DMS 273 treated with DMSO at 0.1 percent for 48 hours (cell line): ENCODE measurements at places on chromosomes 16 and 17.

DNA sequence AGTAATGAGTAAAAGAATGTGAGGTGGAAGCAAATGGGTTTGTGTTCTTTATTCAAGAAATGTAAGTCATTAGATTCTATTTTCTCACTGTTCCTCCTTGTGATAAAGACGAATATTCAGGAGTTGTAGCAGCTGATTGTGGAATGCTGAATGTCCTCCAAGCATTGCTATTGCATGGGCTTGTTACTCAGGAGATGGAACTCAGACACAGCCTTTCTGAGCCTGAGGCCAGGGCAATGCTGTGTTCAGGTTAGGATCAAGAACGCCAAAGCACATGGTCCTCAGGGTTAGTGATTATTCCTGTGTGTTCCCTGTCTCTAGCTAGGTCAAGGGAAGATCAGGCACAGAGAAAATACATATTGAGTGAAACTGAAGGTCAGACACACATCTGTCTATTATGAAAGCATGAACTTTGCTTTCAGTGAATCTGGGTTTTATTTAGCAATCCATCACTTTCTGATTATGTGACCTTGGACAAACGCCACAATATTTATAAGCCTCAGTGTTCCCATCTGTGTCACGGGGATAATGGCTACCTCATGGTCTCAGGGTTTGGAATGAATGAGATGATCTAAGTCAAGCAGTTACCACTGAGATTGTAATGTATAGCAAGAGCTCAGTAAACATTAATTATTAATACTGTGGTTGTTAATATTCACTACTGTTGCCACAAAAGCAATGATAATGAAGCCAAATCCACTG, 426.8 kb upstream of the DYNLRB2 start:
- DNase-seq, result no peak

GRCh38 chr17:61005358-61005757, 327.7 kb downstream of the BCAS3 start:
- DNase-seq, result no peak

DNA sequence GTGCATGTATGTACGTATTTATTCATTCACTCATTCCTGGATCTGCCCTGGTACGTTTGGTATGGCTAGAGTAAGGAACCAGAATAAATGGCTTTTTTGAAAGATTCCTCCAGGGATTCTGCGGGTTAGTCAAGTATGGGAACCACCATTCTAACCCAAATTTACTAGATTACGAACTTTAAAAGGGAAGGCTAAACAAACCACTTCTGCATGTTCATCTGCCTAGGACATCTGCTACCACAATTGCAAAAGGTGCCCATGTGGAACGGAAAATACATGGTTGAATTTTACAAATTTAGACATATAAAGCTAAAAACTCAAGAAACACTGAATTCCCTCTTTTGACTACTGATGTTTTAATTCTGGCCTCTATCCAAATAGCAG, 22.1 kb downstream of the CYTH1 start:
- DNase-seq, result no peak

- DNase-seq, result peak; percentile 84
Observed at GRCh38 chr17:74079537-74080300, 123.8 kb upstream of the RPL38 start.

GRCh38 chr17:27199948-27200347, 94.0 kb upstream of the WSB1 start:
- DNase-seq, result no peak

GRCh38 chr17:68674029-68674925, 73.1 kb upstream of the FAM20A start:
- DNase-seq, result no peak

DNA sequence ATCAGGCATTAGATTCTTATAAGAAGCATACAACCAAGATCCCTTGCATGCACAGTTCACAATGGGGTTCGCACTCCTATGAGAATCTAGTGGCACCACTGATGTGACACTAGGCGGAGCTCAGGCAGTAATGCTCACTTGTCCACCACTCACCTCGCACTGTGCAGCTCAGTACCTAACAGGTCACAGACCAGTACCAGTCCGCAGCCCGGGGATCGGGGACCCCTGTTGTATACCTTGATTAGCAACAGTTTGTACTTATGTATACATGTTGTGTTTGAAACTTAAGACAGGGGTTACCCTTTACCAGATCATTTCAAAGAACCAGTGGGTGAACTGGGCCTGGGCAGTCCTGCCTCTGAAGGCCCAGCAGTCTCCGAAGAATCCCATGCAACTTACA, 103.7 kb downstream of the PMP22 start:
- DNase-seq, result no peak

GRCh38 chr17:72853440-72854415, 238.8 kb downstream of the SLC39A11 start:
- no peak for DNase-seq

- DNase-seq, result no peak
Observed at GRCh38 chr17:67554634-67555033, 163.1 kb upstream of the NOL11 start.

GRCh38 chr16:24800586-24800985, 45.2 kb upstream of the SLC5A11 start:
- DNase-seq, result no peak

GRCh38 chr16:16815641-16816040, 436.7 kb downstream of the NPIPA7 start:
- DNase-seq, result no peak

- no peak for DNase-seq
Observed at GRCh38 chr17:50328363-50329325, 17.3 kb upstream of the XYLT2 start.

- no peak for DNase-seq
Observed at GRCh38 chr17:51629232-51629631, 368.9 kb downstream of the UTP18 start.

DNA sequence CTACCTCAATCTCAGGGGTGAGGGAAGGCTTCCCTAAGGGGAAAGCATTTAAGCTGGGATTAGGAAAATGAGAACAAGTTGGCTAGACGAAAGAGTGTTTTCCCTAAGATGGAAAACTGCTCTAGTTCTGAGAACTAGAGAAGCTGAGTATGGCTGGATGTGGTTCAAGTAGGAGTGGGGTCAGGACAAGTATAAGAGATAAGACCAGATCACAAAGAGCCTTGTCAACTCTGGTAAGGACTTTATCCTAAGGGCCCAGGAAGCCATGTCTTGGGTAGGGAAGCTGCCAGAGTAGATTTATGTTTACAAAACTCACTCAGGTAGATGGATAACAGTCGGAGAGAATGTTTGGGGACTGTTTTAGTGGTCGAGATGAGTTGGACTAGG, 1.7 kb downstream of the ANKS4B start:
- DNase-seq, result no peak

- DNase-seq, result no peak
Observed at GRCh38 chr16:26651464-26651863, 415.3 kb upstream of the C16orf82 start.

DNA sequence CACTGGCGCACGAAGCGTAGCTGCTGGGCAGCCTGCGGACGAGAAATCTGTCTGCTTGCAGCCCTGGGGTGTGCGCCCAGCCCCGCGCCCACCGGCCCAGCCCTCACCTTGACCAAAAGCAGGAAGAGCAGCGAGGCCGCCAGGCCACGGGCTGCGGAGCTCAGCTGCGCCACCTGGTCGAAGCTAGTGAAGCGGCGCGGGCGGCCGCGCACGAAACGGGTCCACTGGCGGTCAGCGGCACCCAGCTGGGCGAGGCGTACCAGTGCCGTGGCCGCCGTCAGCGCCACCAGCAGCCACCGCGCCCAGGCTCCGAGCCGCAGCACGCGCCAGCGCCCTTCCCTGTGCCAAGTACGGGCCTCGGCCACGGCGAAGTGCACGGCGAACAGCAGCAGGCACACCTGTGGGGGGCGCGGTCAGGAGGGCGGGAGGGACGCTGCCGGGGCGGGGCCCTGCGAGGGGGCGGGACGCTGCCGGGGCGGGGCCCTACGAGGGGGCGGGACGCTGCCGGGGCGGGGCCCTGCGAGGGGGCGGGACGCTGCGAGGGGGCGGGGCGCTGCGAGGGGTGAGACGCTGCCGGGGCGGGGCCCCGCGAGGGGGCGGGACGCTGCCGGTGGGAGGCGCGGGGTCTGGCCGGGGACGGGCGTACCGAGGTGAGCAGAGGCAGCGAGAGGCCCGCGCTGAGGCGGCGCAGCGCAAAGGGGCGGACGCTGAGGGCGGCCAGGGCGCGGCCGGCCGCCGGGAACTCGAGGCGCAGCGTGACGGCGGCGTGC, 43.2 kb downstream of the TSC2 start:
- DNase-seq, result no peak

- DNase-seq, result no peak
Observed at GRCh38 chr17:39702901-39703893, 3.3 kb downstream of the ERBB2 start.

- DNase-seq, result no peak
Observed at GRCh38 chr17:74123350-74123749, 80.1 kb upstream of the RPL38 start.

DNA sequence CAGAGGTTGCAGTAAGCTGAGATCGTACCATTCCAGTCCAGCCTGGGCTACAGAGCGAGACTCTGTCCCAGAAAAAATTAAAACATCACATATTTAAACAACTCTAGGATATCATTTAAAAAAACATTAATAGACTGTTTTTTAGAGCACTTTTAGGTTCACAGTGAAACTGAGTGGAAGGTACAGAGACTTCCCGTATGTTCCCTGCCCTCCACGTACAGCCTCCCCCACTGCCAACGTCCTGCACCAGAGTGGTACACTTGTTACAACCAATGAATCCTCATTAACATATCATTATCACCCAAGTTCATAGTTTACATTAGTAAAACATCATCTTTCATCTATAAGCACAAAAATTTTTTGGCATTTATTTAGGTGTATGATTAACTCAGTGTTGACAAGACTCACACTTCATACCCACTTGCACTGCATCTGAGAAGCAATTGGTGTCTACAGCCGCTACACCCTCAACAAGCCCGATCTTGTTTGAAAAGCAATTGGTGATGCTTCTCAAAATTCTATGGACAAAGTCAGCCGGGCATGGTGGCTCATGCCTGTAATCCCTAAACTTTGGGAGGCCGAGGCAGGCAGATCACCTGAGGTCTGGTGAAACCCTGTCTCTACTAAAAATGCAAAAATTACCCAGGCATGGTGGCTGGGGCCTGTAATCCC, 39.9 kb upstream of the STH start:
- DNase-seq, result no peak

DNA sequence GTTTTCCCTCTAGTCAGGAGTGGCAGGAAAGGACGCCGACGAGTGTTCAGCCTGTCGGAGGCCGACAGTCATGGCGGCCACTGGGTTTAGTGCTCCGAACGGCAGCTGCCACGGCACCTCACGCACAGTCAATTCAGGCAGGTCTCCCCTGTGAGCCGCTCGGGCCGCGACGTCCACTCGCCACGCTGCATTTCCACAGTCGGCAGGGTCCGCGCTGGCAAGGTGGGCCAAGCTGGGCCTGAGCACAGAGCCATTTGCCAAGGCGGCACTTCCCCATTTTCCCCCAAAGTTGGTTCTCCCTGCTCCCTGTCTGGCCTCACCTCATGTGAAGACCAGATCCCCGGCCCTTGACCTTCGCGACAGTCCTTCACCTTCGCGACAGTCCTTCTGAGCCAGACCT, 81.9 kb downstream of the SOCS1 start:
- no peak for DNase-seq

- DNase-seq, result no peak
Observed at GRCh38 chr17:28547096-28547622, 5.3 kb downstream of the UNC119 start.

DNA sequence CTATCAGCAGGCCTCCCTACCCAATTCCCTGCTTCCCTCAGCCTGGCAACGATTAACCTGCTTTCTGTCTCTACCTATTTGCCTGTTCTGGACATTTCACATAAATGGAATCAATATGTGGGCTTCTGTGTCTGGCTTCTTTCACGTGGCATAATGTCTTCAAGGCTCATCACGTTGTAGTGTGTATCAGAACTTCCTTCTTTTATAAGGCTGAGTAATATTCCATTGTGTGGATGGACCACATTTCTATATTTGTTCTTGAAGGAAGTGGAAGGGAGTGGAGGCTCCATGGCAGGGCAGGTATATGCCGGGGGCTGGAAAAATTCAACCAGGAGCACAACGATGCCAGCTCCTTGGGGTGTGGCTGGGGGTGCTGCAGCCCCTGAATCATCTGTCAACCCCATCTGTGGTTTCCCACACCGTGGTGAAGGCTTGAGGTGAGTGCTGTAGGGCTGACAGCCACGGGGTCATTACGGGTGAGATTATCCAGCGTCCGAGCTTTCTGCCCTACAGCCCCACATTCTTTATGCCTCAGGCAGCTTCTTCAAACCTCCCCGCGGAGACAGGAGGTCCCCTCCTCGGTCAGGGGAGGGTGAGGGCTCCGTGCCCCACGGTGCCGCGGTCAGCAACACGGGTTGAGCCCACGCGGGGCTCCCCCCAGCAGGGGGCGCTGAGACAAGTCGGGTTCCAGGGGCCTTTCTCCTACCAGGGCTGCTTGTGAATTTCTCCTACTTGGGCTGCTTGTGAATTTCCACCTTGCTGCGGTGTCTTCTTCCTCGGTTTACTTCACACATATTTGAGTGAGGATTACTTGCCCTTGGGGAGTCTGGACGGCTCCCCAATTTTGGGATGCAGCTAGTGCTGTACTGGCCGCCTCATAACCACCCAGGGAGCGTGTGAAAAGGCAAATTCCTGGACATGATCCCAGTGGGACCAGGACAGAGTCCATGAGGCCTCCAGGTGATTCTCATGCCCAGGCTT, 18.3 kb upstream of the WFIKKN2 start:
- no peak for DNase-seq

GRCh38 chr16:11819798-11820197, 22.7 kb upstream of the ZC3H7A start:
- no peak for DNase-seq

DNA sequence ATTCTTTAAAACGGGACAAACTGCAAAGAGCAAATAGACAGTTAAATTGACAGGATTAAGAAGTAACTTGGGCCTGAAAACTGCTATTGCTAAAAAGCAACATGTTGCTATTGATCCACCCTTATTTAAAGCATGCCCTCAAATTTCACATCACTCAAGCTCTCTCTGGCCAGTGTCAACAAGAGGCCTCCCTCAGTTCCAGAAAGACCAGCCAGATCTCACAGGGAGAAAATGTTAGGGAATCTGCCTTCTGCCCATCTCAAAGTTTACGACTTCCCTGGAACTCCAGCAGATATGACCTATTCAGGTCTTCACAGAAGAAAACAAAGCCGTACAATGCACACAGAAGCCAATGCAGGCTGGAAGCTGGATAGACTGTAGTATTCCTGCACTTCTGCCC, 8.9 kb downstream of the CFAP20 start:
- no peak for DNase-seq
